ENCODE measurements at places on chromosomes 5 and 9. TPM values are rescaled to one million over a fixed set of nuclear protein-coding genes. Genes with fewer than 3 reads are reported as not detected.

Gene HAUS6
- total RNA-seq, result 17.0 TPM

DNA sequence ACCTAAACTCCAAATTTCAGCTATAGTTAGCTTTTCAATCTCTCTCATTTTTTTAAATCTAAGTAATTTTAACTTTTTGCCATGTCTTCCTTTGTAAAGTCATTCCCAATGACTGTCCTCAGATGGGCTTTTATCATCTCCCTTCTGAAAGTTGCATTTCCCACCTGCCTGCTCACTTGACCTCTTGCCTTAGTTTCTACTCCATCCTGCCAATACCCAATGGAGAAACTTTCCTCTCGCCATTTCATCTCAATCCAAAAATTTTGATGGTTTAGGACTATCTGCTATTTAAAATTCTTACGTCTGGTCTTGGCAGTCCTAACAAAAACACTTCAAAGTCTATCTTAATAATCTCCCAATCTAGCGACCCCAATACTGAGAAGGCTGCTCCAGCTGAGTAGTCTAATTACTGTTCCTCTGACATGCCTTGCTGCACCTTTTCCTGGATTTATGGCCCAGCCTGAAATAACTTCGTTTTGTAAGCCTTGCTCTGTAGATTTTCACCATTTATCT lies 231.3 kb downstream of the PRR16 start:
- no peak for DNase-seq

DNA sequence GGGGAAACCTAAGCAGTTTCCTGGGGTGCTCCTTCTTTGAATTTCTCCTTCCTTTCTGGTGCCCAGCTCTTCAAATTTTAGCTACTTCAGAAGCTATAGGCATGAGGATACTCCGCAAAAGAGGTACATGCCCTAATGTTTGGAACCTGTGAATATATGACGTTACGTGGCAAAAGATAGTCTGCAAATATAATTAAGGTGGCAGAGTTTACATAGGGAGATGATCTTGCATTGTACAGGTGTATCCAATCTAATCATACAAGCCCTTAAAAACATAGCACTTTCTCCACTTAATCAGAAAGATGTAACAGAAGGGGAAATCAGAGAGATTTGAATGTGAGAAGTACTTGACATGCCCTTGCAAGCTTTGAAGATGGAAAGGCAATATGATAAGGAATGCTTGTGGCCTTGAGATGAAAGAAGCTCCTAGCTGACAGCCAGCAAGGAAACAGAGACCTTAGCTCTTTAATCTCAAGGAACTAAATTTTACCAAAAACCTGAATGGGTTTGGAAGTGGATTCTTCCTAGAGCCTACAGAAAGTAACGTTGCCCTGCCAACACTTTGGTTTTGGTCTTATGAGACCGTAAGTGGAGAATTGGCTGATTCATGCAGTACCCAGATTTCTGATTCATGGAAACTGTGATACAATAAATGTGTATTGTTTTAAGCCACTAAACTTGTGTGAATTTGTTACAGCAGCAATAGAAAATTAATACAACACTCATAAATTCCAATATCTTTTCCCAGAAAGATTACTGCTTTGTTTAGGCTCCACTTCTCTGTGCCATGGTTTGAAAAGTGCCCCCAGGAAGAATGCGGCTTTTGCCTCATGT lies 268.4 kb downstream of the FAM170A start:
- DNase-seq, result no peak

DNA sequence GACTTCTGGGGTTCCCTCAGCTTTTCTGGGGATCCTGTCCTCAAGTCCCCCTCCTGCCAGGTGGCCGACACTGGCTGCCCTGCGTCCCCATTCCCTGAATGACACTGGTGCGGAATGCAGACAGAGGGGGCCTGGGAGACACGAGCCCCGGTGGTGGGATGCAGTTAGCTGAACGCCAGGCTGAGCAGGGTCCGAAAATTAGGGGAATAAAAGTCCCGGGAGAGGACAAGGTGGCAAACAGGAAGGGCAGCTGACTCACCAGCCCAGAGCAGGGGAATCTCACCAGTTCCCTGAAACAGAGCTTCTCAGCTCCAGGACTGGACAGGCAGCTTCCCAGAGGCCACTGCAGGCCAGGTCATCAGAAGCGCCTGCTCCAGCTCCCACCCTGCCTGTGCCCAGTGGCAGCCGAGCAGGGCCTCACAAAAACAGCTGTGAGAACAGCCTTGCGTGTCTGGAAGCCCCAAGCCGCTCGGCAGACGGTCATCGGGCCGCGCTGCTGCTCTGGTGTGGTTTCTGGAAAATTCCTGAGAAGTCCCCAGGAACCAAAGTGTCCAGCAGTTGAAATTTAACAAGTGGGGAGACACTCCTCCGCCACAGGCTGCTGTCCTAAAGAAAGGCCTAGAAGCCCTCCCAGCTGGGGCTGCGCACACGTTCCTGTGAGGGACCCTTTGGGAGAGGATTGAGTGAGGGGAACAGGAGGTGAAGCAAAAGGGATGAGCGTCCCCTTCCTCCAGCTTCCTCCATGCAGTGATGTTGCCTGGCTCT lies 47.6 kb upstream of the EXOC3 start:
- DNase-seq, result no peak
